ENCODE measurements at places on chromosomes 4 and X. TPM values are rescaled to one million over a fixed set of nuclear protein-coding genes. Genes with fewer than 3 reads are reported as not detected.

PUDP gene
- total RNA-seq = 17.6 TPM

MAP7D2 gene
- 0.83 TPM for total RNA-seq

DNA sequence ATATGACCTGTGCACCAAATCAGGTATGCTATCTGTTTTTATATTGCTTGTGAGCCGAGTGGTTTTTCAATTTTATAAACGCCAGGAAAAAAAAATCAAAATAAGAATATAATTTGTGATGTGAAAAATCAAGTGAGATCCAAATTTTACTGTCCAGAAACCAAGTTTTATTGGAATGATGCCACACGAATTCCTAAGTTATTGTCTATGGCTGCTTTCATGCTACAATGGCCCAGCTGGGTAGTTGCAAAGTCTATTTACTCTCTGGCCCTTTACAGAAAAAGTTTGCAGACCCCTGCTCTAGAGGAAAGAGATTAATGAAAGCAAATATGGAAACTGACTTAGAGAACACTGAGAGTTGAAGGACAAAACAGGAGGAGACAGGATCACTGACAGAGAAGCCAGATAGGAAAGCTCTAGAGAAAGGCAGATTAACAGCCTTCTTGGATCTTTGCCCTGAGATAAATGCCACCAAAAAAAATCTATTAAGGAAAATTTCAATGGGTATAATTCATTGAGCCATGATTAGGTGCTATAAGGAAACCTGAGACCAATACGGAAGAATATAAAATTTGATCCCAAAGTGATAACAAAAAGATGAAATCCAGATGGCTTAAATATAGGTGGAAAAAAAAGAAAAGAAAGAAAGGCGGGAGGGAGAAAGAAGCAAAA is 29.8 kb downstream of the PRSS12 start:
- peaks cover 4% of the 10 kb centered on the region for H3K4me1 ChIP-seq
- DNase-seq = no peak
- no peaks in the 10 kb centered on the region for H3K36me3 ChIP-seq
- no peak overlapping the region for H3K27ac ChIP-seq
- no peaks in the 10 kb centered on the region for H3K27me3 ChIP-seq

DNA sequence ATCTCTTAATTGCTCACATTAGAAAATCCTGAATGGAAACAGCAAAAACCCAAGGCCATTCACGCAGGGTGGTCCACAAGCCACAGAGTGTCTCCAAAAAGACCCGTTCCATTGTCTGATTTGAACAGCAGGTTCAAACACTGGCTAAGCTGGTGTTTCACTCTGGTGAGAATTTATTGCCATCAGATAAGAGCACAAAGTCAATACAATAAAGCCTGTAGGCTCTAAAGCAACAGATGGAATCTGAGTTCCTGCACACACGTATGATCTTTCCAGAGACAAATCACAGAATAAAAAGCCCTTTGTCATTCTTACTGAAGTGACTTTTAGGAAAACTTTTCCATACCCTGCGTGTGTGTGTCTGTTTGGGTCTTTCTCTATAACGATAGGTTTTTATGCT is 5.1 kb upstream of the SFRP2 start:
- no peak overlapping the region for H3K4me3 ChIP-seq
- no peaks in the 10 kb centered on the region for H3K36me3 ChIP-seq
- H3K27me3 ChIP-seq = peaks cover 52% of the 10 kb centered on the region
- no peak overlapping the region for H3K27ac ChIP-seq

DNA sequence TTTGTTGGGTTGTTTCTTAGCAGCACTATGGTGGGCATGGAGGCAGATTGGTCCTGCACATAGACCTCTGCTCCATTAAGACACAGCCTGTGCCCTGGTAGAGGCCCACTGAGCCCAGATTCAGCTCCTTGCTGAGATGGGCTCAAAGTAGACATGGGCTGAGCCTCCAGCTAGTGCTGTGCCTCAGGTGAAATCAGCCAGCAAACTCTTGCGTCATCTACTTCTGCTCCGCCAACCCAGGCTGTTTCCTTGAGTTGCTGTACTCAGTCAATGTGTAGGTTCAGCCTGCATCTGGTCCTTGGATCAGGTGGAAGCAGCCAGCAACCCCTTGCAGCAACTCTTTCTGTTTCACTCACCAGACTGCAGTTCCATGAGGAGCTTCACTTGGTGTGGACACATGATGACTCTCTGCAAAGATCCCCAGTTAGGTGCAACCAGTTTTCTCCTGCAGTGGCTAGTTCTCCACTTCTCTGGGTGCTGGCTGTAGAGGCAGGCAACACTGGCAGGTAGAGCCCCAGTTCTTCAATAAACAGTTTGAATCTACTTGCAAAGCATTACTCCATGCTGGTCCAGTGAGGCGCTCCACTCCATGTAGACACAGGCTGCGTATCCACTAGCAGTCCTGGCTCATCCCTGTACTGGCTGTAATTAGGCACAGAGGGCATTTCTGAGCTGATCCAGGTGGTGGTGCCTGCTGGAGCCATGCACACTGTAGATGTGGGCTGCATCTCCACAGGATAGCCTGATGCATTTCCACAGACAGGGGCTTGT is 199.0 kb upstream of the MAMLD1 start:
- H3K36me3 ChIP-seq = no peaks in the 10 kb centered on the region
- no peaks in the 10 kb centered on the region for H3K4me1 ChIP-seq
- DNase-seq = no peak
- H3K4me3 ChIP-seq = no peak overlapping the region
- no peak overlapping the region for H3K27ac ChIP-seq
- no peaks in the 10 kb centered on the region for H3K27me3 ChIP-seq

DNA sequence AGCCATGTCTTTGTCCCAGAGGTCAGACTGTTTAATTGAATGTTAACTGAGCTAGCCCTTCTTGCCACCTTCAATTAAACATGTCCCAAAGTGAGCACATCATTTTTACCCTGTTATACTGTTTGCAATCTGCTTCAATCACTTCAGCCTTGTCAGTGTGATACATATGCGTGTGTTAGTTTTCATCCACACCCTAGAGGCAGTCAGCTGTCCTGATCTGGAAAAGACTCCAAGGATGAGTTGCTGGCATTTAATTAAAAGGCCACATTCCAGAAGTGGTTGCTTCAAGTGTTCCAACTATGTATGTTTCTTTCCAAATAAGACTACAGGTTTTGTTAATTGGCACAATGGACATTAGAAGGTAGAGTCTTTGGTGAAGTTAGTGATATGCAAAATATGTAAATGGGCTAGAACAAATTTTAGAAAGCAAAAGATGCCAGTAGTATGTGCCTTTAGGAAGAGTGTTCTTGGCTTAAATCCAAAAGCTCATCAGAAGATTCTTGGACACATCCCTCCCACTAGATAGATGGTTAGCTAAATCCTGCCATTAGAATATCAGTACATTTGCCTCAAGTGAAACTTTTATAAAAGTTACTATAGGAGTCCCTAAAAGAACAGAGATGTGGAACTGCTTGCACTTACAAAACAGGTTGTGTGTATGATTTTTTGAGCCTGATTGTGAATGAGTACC is 79.5 kb upstream of the SLIT2 start:
- H3K36me3 ChIP-seq = no peaks in the 10 kb centered on the region
- no peak overlapping the region for H3K4me3 ChIP-seq
- no peak for DNase-seq
- H3K27me3 ChIP-seq = no peaks in the 10 kb centered on the region

DNA sequence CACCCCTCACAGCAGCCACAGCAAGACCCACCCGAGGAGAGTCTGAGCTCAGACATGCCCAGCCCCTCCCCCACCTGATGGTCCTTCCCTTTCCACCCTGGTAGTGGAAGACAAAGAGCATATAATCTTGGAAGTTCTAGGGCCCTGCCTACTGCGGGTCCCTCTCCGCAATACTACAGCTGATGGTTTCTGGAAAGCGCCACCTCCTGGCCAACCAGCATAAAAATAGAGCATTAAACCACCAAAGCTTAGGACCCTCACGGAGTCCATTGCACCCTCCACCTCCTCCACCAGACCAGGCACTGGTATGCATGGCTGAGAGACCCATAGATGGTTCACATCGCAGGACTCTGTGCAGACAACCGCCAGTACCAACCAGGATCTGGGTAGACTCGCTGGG is 78.2 kb downstream of the SH3BGRL start:
- H3K4me3 ChIP-seq = no peak overlapping the region
- peak; percentile 17 for DNase-seq
- no peak overlapping the region for H3K27ac ChIP-seq

- no peak overlapping the region for H3K27ac ChIP-seq
- no peaks in the 10 kb centered on the region for H3K36me3 ChIP-seq
- H3K4me1 ChIP-seq = no peaks in the 10 kb centered on the region
- DNase-seq = no peak
Measured at GRCh38 chr4:14920237-14920636, 82.0 kb upstream of the CPEB2 start.

DNA sequence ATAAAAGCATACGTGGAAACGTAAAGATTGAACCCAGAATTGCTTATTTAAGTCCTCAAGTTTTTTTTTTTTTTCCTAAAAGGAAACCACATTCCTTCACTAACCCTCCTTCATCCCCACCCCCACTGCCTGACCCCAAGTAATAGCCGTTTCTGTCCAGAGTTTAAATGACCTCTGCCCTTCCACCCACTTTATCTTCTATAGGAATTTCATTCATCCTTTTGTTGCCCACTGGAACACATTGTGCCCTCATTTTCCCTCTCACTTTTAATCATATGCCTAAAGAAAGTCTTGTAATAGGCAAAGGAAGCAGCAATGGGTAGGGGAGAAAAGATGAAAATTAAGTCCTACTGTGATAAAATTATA is 62.7 kb downstream of the SH3RF1 start:
- H3K36me3 ChIP-seq = no peaks in the 10 kb centered on the region
- no peak overlapping the region for H3K4me3 ChIP-seq
- DNase-seq = no peak
- H3K4me1 ChIP-seq = peaks cover 9% of the 10 kb centered on the region
- H3K27me3 ChIP-seq = no peaks in the 10 kb centered on the region

DNA sequence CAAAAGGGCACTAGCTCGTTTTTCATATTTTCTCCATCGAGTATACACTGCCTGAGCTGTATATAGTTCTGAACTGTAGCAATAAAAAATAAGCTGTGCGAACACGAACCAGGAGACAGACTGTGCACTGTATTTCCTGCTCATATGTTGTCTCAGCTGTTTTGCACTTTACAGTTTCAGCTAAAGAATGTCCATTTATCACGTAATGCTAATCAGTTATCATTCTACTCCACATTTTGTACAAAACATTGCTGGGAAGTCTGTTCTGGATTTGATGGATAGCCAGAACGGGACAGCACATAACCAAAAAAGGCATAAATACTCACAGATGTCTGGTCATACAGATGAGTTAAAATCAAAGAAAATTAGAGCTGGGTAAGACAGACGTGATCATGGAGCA is 315.5 kb upstream of the ADGRL3 start:
- no peak for DNase-seq
- no peak overlapping the region for H3K27ac ChIP-seq
- H3K4me1 ChIP-seq = no peaks in the 10 kb centered on the region
- no peaks in the 10 kb centered on the region for H3K36me3 ChIP-seq
- H3K4me3 ChIP-seq = no peak overlapping the region

DNA sequence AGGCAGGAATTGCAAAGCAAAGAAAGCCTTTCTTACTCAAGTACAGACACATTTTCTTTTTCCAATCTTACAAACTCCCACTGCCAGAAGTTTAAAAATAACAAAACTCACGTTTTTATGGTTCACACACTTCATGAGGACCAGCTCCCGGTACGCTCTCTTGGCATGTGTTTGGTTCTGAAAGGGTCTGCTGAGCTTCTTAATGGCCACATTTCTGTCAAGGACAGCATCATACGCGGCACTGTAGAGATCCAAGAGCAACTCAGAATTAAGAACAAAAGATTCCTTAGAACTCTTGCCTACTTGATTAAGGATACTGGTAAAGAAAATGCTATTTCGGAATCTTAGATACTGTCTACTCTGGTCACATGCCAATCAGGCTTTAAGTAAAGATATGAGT is 252.7 kb downstream of the MAPK10 start:
- no peaks in the 10 kb centered on the region for H3K27me3 ChIP-seq
- H3K4me1 ChIP-seq = no peaks in the 10 kb centered on the region
- no peaks in the 10 kb centered on the region for H3K36me3 ChIP-seq

DNA sequence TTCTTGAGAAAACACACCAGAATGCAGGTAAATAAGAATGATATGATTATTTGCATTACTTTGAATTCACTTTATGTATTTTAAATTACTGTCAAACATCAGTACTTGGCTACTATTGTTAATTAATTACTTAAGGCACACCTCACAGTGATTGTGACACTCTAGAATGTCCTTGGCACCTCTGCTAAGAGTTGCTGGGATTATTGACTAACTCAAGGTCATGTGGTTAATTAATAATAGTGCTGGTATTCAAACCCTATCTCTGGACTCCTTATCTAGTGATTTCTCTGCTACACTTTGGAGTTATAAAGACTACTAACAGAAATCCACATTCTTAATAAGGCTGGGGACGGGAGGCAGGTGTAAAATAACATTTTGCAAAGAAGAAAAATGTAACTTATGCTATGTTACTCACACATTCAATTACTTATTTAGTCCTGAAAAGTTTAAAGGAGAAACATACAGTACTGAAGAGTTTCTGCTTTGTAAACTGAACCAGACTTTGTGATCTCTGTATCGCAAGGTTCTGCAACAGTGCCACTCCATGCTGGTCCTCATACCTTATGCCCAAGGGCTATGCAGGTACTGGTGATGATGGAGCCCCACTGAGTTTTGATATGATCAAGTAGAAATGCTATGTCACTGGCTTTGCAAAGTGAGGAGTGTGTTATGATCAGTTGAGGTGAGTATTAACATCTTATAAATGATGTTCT is 242.7 kb downstream of the MID1IP1 start:
- no peak for DNase-seq
- H3K4me3 ChIP-seq = no peak overlapping the region
- no peaks in the 10 kb centered on the region for H3K36me3 ChIP-seq
- peaks cover 5% of the 10 kb centered on the region for H3K27me3 ChIP-seq
- no peaks in the 10 kb centered on the region for H3K4me1 ChIP-seq

GRCh38 chr4:26830033-26830432 is 30.6 kb upstream of the STIM2 start:
- no peaks in the 10 kb centered on the region for H3K36me3 ChIP-seq
- no peak overlapping the region for H3K4me3 ChIP-seq

- H3K4me1 ChIP-seq = no peaks in the 10 kb centered on the region
- DNase-seq = no peak
- no peak overlapping the region for H3K27ac ChIP-seq
- H3K27me3 ChIP-seq = no peaks in the 10 kb centered on the region
- H3K4me3 ChIP-seq = no peak overlapping the region
Measured at GRCh38 chrX:130561930-130562329, 160.1 kb downstream of the RBMX2 start.

DNA sequence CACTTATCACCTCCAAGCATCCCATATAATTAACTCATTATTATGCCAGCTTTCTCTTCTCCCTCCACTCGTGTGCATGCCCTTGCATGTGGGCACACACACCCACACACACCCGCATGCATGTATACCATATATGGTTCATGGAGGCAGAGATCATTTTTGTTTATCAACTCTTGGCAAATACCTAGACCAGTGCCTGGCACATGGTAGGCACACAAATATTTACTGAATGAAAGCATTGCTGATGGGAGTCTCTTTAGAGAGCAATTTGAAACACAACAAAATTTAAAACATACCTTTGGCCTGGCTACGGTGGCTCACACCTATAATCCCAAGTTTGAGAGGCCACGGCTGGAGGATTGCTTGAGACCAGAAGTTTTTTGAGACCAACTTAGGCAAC is 51.1 kb upstream of the SLC10A4 start:
- no peaks in the 10 kb centered on the region for H3K4me1 ChIP-seq
- no peaks in the 10 kb centered on the region for H3K36me3 ChIP-seq
- H3K27me3 ChIP-seq = no peaks in the 10 kb centered on the region
- no peak overlapping the region for H3K27ac ChIP-seq
- DNase-seq = no peak

GRCh38 chr4:81664079-81664478 is 192.4 kb upstream of the RASGEF1B start:
- H3K27ac ChIP-seq = no peak overlapping the region
- H3K4me1 ChIP-seq = no peaks in the 10 kb centered on the region
- DNase-seq = no peak
- H3K27me3 ChIP-seq = no peaks in the 10 kb centered on the region
